ENCODE measurements at places on chromosomes 3 and 15. TPM values are rescaled to one million over a fixed set of nuclear protein-coding genes. Genes with fewer than 3 reads are reported as not detected.

The CATSPER2 gene
- total RNA-seq = 0.52 TPM

The SMAD6 gene
- 2.6 TPM for total RNA-seq

The DET1 gene
- total RNA-seq = 1.6 TPM

The SFMBT1 gene
- total RNA-seq = 6.0 TPM

The PRR23E gene
- total RNA-seq = not detected

The HMCES gene
- total RNA-seq = 29.5 TPM

The SNTN gene
- not detected for total RNA-seq

The TMCC1 gene
- total RNA-seq = 30.5 TPM

The SLC28A2 gene
- not detected for total RNA-seq

The AHSG gene
- not detected for total RNA-seq

The UTS2B gene
- not detected for total RNA-seq

The PLA2G4D gene
- not detected for total RNA-seq

The KNG1 gene
- not detected for total RNA-seq

The GOLGA6B gene
- not detected for total RNA-seq

- no peak for DNase-seq
These were observed 9.1 kb downstream of the TRIM42 start for GRCh38 chr3:140686948-140687347.

- peak; percentile 28 for DNase-seq
These were observed 22.6 kb downstream of the MTHFS start for GRCh38 chr15:79874242-79874641.

DNA sequence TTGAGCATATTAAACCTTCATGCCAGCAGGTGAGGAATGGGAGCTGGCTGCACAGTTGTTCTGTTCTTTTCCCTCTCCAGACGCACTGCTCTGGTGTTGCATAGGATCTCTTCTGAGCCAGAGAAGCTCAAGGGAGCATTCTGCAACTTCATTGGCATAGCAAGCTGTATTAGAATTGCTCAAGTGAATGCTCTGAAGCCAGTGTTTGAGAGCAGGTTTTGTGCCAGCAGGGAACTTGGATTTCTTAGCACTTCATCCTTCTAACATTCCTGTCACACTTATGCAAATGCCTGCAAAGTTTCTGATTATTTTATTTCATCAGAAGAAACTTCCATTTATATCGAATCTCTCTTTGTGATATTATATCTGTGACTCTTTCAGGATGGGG is 366.6 kb downstream of the AGBL1 start:
- DNase-seq = no peak

GRCh38 chr15:83626171-83626802 is 27.6 kb upstream of the ADAMTSL3 start:
- DNase-seq = peak; percentile 59

DNA sequence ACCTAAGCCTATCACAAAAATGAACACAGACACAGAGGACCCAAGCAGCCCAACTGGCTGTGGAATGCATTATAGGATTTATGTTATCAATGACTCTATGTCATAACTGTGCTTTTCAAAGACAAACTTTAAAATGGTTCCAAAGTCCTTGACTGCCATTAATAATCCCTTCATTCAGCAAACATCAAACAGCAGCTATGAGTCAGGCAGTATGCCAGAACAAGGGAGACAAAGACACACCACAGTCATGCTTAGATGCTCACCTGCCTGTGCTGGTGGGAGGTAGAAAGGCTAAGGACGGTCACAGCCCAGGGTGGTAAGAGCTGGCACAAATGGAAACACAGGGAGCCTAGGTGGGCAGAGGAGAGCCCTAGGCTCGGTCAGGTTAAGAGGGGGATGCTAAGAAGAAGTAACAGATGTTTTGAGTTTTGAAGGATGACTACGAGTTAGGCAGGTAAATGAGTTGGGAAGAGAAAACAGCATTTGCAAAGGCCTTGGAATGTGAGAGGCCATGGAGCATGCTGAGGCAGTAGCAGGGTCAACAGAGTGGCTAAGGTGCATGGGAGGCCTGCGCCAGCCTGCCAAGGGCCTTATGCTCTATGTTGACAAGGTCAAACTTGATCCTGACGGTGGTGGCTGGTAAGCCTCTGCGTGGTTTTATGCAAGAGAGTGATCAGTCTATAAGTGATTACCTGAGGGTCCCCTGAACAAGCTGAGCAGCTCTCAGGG is 23.0 kb downstream of the NMNAT3 start:
- DNase-seq = peak; percentile 47

- no peak for DNase-seq
These were observed 15.9 kb upstream of the ALDH1A2 start for GRCh38 chr15:58081456-58081855.

GRCh38 chr3:33149342-33149741 is 35.5 kb downstream of the CRTAP start:
- DNase-seq = no peak

GRCh38 chr3:171000281-171000680 is 26.2 kb downstream of the SLC2A2 start:
- DNase-seq = no peak

DNA sequence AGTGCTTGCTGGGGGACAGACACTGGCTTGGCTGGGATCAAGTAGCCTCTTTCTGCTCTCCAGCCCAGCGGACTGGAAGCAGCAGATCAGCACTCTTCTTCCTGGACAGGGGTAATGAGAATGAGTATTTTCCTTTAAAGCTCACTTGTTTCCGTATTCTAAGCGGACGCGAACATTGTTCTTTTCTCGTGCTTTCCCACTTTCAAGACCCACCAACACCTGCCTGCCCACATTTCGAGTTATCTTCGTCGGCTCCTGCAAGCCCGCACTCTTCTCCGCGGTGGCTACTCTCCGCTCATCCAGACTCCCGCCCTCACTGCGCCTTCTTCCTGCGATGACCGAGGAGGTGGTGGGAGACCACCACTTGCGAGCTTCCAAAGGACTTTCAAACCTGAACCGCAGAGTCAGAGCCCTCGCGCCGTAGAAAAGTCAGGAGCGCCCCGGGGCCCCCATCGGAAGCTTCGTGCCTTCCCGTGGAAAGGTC is 1.6 kb upstream of the PPM1L start:
- peak; percentile 64 for DNase-seq

GRCh38 chr15:33068511-33068990 is 126.0 kb downstream of the FMN1 start:
- peak; percentile 98 for DNase-seq

GRCh38 chr15:27222479-27222878 is 251.5 kb downstream of the GABRG3 start:
- DNase-seq = peak; percentile 93

- no peak for DNase-seq
These were observed 85.6 kb upstream of the TTC14 start for GRCh38 chr3:180516368-180516767.

- DNase-seq = no peak
These were observed 83.6 kb upstream of the CCDC39 start for GRCh38 chr3:180762866-180763265.

GRCh38 chr3:63470745-63471144 is 181.7 kb upstream of the SNTN start:
- no peak for DNase-seq

DNA sequence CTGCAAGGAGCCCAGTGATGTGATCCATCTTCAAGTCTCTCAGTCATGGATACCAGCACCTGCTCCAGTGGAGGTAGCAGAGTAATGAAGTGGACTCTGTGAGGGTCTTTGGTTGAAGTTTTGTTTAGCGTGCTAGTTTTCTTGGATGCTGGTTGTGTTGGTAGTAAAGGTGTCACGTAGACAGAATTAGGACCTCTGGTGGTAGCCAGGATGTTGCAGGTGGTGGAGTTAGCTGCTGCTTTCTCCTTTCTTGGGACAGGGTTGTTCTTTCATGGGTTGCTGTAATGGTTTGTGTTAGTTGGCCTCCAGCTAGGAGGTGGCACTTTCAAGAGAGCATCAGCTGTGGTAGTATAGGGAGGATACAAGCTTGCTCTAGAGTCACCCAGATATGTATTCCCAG is 125.2 kb downstream of the ANXA2 start:
- DNase-seq = no peak

DNA sequence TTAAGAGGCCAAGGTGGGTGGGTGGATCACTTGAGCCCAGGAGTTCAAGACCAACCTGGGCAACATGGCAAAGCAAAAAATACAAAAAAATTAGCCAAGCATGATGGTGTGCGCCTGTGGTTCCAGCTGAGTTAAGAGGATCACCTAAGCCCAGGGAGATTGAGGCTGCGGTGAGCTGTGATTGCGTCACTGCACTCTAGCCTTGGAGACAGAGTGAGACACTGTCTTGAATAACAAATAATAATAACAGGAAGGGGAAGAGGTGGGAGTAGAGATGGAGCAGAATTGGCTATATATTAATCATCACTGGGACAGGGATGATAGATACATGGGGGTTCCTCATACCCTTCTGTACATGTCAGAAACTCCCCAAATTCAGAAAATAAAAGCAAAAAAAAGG is 23.8 kb upstream of the NMB start:
- DNase-seq = peak; percentile 91

DNA sequence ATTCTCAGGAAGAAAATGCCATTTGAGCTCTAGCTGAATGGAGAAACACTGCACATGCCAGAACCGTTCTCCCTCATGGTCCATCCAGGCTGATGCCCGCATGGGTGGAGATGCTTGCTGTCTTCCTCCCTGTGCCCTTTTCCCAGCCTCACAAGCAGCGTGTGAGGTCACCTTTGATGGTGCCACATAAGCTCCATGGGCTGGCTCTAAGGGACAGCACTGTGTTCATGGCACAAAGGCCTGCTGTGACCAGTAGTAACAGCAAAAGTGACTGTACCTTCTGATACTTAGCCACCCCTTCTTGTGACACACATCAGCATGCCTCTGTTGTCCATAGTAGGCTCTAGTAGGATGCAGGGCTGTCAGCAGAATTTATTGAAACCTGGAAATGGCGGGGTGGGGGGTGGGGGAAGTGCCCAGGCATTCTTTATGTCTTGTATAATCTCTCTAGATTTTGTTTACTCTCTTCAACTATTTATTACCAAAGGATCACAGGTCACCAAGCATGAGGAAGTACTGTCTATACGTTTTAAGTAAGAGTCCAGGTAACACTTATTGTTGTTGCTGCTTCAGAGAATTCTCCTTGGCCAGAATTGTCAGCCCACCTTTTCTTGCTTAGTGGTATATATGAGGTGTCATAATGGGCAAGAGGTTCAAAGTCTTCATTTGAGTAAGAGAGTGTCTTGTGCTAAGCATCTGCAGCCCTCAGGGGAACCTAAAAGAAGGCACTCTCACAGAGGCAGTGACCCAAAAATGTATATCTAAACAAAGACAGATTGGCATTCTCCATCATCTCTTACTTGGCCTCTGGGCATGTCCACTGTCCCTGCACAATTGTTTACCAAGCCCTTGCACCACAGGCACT is 56.5 kb downstream of the RAB7A start:
- DNase-seq = no peak

- DNase-seq = no peak
These were observed 21.9 kb downstream of the NRROS start for GRCh38 chr3:196661400-196661799.

DNA sequence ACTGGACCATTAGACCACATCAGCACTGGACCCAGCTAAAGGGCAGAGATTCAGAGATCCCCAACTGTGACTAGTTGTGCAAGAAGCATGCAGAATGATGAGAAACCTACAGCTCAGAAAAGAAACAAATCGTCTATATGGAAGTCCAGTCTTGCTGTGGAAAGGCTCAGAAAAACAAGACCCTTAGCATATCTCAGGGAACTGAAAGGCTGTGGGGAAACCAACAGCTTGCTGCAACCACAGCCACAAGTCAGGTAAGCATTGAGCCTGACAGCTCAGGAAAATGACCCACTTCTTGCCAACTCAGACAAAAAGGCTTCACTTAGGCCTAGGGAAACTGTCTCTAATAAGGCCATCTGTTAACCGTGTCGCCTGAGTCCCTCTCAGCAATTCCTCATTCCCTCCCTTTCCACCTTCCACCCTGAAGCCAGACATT is 145.6 kb downstream of the LSAMP start:
- DNase-seq = peak; percentile 51

DNA sequence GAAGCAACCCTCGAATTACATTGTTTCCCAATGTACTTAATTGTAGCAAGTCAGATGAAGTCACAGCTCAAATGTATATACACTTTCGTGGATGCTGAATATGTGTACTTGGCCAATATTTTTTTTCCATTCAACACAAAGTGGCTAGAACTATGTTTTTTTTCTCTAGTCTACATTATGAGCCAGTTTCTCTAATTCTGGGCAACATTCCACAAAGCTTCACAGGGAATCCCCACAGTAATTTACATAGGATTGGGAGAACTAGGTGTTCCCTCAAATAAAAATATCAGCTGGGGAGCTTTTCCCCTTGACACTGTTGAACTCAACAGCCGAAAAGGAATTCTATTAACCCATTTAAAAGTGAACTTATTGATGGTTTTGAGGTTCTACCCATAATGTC is 493.1 kb downstream of the MECOM start:
- no peak for DNase-seq

DNA sequence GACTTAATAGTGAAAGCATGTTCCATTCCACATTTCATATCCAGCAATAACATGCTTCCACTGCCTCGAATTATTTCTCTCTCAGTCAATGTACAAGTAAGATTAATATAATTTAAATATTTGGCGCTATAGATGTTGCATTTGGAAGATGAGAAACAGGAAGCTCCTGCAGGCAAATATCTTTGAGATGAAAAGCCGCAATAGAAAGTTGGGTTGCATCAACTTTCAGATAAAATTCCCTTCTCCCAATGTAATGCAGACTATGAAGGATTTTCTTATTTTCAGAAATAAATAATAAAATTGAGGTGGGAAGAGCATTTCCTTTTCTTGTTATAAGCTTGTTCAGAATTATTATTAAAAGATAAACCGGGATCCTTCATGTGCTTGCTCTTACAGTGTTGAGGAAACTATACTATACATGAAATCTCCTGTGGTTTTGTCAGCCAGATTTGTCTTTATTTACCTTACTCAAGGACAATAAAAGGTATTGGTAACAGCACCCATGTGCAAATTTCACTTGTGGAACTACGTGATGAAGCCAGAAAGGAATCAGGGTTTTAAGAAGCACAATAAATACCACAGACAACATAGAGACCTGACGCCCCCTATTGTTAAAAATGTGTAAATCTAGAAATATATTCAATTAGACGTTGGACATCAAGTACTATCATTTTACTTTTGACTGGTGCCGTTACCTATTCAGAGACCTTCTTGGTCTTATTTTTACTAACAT is 307.0 kb downstream of the ARPP21 start:
- peak; percentile 47 for DNase-seq

DNA sequence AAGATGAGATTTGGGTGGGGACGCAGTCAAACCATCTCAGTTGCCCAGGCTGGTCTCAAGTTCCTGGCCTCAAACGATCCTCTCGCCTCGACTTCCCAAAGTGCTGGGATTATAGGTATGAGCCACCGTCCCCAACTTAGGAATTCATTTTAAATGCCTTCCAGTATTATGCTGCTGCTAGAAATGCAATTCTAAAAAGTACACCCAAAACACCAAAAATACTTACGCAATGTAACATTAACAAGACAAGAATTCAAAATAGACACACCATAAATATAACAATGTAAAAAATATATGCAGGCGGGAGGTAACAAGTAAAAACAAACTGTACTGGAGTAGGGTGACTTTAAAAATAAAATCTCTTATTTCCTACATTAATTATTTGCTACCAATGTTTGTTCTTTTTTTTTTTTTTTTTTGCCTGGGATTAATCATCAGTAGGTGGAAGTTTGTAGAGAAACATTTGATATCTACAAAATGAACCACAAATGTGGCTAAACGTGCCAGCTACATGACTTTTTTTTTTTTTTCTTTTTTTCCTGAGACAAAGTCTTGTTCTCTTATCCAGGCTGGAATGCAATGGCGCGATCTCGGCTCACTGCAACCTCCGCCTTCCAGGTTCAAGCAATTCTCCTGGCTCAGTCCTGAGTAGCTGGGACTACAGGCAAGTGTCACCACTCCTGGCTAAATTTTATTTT is 56.8 kb downstream of the SETMAR start:
- DNase-seq = no peak

GRCh38 chr3:170511371-170511770 is 74.5 kb downstream of the SLC7A14 start:
- DNase-seq = no peak

Measured in renal cortical epithelial cell (primary cell).